Effector CD4-positive, alpha-beta T cell (primary cell): ENCODE measurements at places on chromosomes 13 and 19.

DNA sequence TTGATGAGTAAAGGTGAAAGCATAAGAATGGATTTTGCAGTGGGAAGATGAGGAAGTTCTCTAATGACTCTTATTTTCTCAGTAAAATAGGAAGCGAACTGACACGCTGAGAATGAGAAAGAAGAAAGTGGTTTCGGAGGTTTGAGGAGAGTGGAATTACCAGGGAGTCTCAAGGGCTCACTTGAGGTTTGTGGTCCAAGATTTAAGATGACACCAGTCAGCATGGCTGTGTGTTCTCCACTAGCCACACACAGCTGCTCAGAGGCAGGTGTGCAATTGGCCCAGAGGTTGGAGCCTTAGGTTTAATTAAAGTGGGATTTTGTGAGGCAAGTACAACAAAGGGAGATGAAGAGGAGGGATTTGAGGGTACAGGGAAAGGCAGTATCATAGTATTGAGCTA lies 99.6 kb upstream of the NBEA start:
- DNase-seq: no peak

DNA sequence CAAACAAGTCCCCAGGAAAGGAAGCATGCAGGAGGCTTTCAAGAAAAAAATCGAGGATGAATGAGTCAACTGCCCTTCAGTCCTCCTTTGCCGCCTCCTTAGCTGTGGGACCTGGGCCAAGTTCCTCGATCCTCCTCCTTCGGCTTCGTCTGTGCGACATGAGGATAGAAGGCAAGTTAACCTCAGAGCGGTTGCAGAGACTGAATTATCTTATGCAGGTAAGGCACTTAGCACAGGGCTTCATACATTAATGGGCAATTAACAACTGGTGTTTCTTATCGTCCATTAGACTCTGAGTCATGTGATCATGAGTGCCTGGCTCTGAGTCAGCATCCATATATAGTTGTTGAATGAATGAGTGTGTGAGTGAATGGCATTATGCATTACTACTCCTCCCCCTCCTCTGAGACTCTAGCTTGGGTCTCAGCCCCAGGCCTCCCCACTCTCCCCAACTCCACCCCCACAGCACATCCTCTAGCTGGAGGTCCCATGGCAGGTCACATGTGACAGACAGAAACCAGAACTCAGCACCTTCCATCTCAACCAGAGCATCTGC lies 1.6 kb upstream of the TTC9B start:
- no peak for DNase-seq

- DNase-seq: no peak
Measured at GRCh38 chr19:32890841-32891240, 21.3 kb upstream of the SLC7A9 start.

DNA sequence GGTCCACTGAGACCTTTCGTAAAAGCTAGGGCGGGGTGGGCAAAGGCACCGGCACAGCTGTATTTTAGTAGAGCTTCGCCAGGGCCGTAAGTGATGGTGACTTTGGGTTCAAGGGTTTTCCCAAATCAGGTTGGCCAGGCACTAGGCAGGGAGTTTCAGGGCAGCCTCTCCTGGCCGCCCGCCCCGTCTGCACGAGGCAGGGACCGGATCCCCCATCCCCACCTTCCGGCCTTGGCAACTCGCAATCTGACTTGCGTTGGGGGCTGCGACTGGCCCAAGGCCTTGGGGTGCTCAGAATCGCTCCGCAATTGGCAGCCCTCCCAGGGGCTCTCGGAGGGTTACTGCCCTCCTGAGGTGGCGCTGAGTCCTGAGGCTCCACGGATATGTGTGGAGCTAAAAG lies 4.1 kb upstream of the ZIC5 start:
- no peak for DNase-seq

- DNase-seq: no peak
Measured at GRCh38 chr19:5080030-5080654, 111.2 kb downstream of the KDM4B start.

GRCh38 chr19:10219678-10220077 lies 11.5 kb downstream of the S1PR2 start:
- no peak for DNase-seq
